Vagina (tissue), 2 donors: ENCODE measurements at places on chromosomes 1 and 21.

GRCh38 chr1:109481646-109482045 lies 2.1 kb upstream of the ATXN7L2 start:
- no peak overlapping the region for H3K27ac ChIP-seq
- H3K4me3 ChIP-seq, result no peak overlapping the region
- DNase-seq, result no peak
- peaks cover 19% of the 10 kb centered on the region for H3K4me1 ChIP-seq
- no peaks in the 10 kb centered on the region for H3K36me3 ChIP-seq
- H3K27me3 ChIP-seq, result no peaks in the 10 kb centered on the region

DNA sequence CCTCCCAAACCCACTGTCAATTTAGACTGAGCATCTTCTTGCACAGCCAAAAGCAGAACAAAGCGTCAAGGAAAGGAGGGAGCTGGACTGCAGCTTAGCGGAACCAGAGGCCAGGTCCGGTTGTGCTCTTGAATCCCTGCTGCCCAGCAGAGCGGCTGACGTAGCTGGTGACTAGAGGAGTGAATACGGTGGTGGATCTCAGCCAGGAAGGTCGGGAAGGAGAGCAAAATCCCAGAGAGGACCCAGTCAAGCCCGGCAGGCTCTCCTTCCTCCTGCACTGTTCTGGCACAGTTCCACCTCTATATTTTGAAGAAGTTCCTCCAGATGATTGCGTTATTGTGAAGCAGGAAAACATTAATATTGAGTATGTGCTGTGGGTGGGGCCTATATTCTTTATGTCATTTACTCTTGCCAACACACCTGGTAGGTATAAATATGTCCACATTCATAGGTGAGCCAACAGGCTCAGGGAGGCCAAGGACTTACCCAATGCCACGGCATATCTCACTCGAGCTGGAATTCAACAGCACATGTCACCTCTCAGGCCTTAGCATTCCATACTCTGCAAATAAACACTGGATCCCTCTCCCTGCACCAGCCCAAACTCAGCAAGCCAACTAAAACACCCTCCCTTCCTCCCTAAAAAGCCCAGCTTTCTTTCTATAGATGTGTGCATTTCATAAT lies 23.6 kb upstream of the ABCB10 start:
- H3K4me3 ChIP-seq, result no peak overlapping the region
- no peaks in the 10 kb centered on the region for H3K36me3 ChIP-seq
- peaks cover 14% of the 10 kb centered on the region for H3K4me1 ChIP-seq

DNA sequence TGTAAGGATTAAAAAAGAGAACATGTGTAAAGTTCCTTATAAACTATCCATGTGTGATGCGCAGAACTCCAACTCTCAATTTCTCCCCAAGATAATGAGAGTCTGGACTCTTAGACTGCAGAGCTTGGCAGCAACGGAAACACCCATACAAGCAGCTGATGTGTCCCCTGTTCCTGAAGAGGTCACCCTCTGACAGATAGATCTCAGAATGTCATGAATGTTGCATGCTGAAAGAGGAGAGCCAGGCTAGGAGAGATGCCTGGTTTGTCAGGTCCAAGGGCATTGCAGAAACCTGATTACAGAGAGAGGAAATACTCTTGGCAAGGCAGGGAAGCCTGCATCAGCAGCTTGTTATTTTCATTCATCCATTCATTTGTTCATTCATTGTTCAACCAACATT lies 24.2 kb downstream of the MTARC1 start:
- DNase-seq, result no peak
- no peaks in the 10 kb centered on the region for H3K4me1 ChIP-seq
- H3K27ac ChIP-seq, result no peak overlapping the region
- no peaks in the 10 kb centered on the region for H3K36me3 ChIP-seq
- H3K27me3 ChIP-seq, result no peaks in the 10 kb centered on the region

DNA sequence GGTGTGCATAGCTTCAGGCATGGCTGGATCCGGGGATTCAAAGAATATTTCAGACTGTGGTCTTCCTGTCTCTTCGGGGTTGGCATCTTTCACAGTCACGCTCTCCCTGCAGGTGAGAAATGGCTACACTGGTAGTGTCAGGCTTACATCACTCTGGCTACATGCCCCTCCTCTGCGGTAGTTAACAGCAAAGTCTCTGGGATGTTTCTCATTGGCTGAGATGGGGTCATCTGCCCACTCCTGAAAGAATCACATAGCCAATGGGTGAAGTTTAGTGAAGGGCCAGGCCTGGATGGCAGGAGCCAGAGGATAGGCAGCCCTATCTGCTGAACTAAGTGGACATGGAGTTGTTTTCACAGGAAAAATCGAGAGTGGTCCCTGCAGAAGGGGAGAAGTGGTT lies 356.5 kb downstream of the MATN1 start:
- no peaks in the 10 kb centered on the region for H3K36me3 ChIP-seq
- no peaks in the 10 kb centered on the region for H3K27me3 ChIP-seq
- DNase-seq, result no peak

DNA sequence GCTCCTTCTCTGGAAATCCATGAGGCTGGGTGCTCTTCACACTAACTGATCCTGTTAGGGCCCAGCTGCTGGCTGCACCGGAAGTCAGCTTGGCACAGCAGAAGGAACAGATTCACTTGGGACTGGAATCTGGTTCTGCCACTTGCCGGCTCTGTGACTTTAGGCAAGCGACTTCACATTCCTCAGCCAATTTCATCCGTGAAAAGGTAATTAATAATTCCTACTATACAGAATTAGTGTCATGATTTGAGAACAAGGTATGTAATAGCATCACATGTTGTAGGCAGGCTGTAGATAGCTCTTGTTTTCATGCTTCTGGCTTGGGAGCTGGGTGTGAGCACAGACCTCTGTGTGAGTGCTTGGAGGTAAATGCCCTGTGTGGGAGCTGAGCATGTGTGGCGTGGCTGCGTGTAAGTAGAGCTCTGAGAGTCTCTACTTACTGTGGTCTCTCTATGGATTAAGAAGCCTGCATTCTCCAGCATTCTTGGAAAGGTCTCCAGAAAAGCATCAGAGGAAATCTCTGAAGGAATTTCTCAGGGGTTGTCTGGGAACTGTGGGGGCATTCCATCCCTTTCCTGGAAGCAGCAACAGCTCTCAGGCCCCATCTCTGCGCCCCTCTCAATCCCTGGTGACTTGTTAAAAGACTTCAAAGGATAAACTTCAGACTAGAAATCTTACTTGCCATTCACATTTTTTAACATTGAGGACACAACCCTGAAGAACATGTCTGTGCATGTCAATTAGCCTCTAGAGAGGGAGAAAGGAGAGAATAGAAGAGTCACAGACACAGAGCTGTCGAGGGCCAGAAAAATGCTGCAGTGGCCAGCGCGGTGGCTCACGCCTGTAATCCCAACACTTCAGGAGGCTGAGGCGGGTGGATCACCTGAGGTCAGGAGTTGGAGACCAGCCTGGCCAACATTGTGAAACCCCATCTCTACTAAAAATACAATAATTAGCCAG lies 47.7 kb upstream of the PPM1J start:
- no peaks in the 10 kb centered on the region for H3K27me3 ChIP-seq
- peaks cover 9% of the 10 kb centered on the region for H3K4me1 ChIP-seq
- H3K36me3 ChIP-seq, result no peaks in the 10 kb centered on the region
- no peak overlapping the region for H3K27ac ChIP-seq
- DNase-seq, result no peak
